Tibial artery (tissue), 4 donors: ENCODE measurements at places on chromosomes 16 and 17.

DNA sequence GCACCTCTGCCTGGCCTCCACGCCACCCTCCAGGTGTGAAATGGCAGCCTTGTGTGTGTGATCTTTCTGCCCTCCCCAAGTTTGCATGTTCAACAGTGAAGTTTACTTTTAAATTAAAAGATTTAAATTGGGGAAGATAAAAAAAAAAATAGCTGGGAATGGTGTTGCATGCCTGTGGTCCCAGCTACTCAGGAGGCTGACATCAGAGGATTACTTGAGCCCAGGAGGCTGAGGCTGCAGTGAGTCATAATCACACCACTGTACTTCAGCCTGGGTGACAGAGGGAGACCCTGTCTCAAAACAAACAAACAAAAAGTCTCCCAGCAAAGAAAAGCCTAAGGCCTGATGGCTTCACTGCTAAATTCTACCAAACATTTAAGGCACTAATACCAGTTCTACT is 35.4 kb upstream of the RNF43 start:
- DNase-seq: no peak

GRCh38 chr16:72210555-72210954 is 38.6 kb upstream of the PMFBP1 start:
- DNase-seq: no peak

GRCh38 chr17:68576811-68577496 is 24.2 kb downstream of the FAM20A start:
- DNase-seq: no peak

DNA sequence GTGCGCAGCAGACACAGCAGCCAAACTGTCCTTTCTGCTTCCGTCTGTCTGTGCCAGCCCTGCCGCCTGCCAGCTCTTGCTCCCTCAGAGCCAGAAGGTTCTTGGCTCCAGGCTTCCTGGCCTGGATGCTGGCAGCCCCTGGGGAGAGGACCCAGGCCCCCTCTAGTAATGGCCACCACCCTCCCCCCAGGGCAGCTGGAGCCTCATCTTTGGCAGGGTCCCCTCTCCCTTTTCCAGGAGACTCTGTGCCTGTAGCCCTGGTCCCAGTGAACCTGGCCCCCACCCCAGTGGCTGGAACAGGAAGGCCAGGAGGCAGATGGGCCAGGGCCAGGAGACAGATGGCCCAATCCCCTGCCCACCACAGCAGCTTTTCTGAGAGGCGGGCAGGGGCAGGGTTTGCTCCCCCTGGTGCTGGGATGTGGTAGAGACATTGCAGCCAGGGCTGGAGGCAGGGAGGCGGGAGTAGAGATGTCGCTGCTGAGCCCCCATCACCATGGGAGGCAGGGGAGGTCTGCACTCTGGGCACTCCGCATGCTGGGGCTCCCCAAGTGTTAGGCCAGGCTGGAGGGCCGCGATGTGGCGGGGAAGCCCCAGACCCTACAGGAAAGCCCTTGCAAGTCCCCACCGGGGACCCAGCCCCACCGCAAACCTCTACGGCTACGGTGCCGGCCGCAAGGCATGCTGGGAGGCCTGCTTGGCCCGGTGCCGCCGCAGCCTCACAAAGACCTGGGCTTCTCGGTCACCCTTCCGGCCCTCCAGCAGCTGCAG is 16.7 kb downstream of the UNC13D start:
- DNase-seq: peak; percentile 59

- peak; percentile 57 for DNase-seq
These were observed 1.5 kb downstream of the NDRG4 start for GRCh38 chr16:58501242-58502131.

GRCh38 chr17:72145962-72146361 is 25.1 kb downstream of the SOX9 start:
- DNase-seq: no peak

GRCh38 chr17:11628374-11628773 is 30.1 kb downstream of the DNAH9 start:
- DNase-seq: no peak

DNA sequence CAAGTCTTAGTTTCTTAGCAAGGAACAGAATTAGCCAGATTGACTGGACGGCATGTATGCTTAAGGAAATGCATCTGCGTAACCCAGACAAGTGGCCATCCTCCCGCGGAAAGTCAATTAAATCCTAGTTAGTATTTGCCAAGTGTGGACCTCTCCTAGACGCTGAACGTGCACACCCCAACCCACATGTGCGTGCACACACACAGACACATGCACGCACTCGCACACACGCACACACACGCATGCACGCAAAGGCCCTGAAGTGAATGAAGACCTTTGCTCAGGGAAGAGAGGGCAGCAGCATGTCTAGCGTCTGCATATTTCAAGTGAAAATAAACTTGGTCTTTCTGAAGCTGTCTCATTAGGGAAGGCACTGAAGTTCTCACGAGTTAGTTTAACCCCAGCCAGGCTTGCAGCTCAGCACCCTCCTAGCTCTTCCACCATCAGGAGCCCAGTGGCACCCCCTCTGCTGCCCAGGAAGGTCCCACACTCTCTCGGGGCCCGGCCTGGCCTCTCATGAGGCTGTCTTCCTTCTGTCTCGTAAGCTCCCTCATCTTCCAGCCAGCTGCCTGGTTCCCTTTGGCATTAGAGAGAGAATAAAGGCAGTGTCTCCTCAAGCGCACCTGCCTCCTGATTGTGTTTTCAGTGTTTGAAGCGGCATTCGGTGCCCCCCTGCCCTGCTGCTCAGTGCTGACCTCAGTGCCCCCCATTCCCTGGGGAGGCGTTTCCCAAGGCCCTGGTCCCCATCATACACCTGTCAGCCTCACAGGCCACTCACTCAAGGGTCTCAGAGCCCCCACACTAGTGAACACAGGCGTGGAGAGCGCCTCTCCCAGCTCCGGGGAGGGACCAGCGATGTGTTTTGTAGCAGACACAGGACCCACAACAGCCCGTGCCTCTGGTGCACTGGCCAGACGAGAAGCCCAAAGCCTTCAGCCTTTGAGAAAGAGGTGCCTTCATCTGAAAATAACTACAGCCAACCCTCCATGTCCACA is 52.2 kb upstream of the CHMP6 start:
- DNase-seq: no peak

GRCh38 chr17:41965694-41966462 is 717 bp upstream of the CNP start:
- peak; percentile 51 for DNase-seq

GRCh38 chr16:76576526-76576925 is 299.3 kb downstream of the CNTNAP4 start:
- DNase-seq: no peak

DNA sequence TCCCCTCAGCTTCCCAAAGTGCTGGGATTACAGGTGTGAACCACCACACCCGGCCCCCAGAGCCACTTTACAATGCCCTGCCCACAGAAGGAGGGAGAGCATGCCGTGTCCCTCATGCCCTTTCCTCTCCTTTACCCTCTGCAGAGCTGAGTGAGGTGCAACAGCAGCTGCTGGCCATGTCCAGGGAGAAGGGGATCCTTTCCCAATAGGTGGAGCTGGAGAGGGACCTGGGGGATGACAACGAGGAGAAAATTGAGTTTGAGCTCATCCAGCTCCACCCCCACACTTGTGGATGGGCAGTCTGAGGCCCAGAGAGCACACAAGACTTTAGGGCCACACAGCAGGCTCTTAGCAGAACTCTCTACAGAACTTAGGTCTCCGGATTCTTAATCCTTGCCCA is 7.9 kb upstream of the GSDMA start:
- DNase-seq: no peak

- no peak for DNase-seq
These were observed 23.9 kb downstream of the CCDC102A start for GRCh38 chr16:57512296-57513001.

- no peak for DNase-seq
These were observed 58.7 kb downstream of the EFCAB5 start for GRCh38 chr17:30000001-30000754.

GRCh38 chr16:14300705-14301168 is 229.6 kb downstream of the MRTFB start:
- DNase-seq: peak; percentile 91

- DNase-seq: peak; percentile 27
These were observed 134.9 kb downstream of the SOCS1 start for GRCh38 chr16:11121083-11121608.

DNA sequence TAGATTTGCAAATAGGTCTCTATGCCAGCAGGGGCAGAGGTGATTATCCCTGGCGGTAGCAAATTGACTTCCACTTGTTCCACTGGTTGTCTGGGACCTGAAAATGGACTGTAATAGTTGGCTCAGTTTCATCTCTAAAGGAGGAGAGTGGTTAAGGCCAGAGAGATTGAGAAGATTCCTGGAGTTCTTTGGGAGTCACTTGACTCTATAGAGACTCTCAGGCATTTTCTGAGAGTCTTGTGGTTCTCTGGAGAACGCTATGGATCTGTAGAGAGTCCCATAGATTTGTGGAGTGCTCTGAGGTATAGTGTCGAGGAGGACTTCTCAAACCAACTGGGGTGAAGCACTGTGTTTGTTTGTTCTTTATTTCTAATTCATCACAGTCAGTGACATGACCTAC is 8.9 kb upstream of the PMP22 start:
- no peak for DNase-seq

GRCh38 chr17:63753215-63753614 is 11.6 kb upstream of the STRADA start:
- DNase-seq: no peak
